ENCODE measurements at places on chromosomes 13 and 19.

DNA sequence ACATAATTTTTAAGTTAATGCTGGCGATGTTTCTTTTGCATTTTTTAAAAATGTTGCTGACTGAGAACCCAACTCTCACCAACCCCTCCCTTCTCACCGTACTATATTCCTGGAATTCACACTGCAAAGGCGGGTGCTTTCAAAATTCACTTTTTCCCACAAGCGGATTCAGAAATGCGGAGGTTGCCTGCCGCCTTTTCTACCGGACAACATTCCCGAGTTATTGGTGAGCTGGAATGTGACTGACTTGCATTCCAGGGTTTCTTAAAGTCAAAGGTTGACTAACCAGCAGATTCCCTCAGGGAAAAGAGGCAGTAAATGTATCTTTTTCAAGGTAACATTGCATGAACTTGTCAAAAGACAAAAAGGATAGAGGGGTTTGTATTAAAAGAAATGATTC, 113.3 kb downstream of the RAB20 start:
- DNase-seq, result no peak

DNA sequence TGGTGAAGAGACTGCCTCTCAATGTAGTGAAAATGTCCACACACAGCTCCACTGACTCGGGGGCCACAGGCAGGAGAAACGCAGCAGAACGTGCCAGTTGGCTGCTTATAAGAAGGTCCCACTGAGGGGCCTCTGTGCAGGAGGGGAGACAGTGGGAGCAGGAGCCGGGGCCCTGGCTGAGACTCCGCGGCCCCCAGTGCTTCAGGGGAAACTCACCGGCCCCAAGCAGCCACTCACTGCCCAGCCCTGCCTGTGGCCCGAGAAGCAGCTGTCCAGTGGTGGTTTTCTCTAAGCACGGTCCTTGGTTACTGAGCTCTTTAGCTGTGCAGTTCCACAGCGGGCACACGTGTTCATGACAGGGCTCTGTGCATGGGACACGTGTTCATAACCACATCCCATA, 91.9 kb upstream of the MCF2L start:
- DNase-seq, result no peak

- no peak for DNase-seq
Measured at GRCh38 chr19:38262585-38263268, 1.6 kb upstream of the SPINT2 start.

DNA sequence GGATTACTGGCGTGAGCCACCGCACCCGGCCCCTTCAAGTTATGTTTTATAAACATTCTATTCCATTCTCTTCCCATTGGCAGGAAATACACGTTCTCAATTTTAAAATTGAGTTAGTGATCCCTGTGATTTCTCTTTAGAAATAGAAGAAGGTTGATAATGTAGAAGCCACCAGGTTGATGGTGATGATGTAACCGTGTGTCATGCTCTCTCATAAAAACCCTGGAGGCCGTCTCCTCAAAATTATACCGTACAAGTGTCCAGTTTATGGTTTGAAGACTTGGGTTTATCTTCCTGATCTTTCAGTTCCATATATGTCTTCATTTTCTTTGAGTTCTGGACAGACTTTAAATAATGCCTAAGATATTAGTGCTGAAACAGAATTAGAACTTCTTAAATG, 32.2 kb downstream of the COG3 start:
- no peak for DNase-seq

- no peak for DNase-seq
Measured at GRCh38 chr13:97120346-97120745, 101.8 kb upstream of the MBNL2 start.

- no peak for DNase-seq
Measured at GRCh38 chr19:56608274-56608964, 13.3 kb downstream of the ZNF71 start.

DNA sequence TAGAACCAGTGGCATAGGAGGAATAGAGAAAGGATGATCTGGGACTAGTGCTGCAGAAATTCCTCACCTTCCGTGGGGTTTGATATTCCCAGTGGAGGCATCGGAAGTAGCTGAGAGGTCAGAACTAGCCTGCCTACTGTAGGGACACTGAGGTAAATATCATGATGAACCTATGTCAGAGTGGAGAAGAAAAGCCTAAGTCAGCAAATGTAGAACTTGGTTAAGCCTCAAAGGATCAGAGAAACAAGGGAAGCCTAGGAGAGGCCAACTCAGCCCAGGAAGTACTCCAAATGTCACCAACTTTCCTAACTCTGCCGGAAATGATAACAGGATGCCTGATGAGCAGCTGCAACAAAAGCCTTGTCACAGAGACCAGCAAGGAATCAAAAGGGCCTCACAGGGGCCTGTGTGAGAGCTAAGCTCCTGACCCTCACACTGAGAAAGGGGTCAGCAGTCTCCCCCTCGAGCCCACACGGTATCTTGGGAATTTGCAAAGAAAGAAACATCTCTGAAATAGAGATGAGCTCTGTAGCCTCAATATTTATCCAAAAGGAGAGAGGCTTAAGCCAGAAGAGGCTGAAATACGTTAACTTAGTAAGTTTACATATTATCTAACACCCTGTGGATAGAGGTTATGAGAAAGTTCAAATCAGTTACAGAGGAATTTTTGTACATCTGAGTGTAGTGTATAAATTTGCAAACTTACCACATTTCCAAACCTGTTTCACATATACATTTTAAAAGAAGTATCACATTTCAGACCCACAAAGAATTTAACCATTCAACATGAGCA, 1064.3 kb downstream of the DIAPH3 start:
- no peak for DNase-seq

DNA sequence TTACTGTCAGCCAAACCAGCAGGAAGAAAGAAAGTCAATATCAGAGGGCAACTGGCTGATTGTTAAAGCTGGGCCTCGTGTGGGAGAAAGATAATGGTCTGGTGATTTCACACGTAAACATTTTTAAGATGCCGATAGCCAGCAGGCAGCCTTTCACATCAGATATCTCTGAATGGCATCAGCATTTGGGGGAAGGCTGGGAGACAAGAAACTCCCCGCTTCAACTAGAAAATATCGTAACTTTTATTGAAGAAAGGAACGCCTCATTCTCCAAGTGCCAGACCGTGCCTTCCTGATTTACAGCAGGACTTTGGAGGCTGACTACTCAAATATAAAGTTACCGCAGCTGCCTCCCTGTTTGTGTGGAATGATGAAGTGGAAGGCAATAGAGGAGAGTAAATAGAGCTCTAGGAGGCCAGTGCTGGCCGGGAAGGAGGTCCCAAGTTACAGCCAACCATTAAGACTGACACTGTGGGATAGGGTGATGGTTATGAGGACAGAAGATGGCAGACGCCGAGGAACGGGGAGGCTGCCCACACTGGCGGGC, 284.3 kb upstream of the MAB21L1 start:
- DNase-seq, result no peak
